ENCODE measurements at places on chromosomes 7 and 10.

- no peak for DNase-seq
These were observed 87.9 kb upstream of the KAT6B start for GRCh38 chr10:74738542-74738941.

- no peak for DNase-seq
These were observed 190.9 kb downstream of the RNLS start for GRCh38 chr10:88392222-88392621.

DNA sequence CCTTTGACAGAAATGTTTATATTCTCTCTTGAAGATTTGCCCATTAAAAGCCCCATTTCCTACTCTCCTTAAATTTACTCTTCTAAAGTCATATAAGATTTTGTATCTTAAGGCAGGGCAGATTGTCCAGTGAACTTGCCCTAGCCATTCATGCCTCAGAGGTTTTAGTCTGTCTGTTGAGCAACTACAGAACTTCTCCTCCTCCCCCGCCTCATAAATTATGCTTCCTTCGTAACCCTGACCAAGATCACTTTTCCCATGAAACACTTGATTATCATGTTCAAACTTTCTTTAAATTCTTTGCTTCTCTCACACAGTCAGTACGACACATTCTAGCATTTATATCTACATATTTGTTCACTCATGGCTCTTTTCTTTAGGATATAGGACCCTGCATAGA is 621.3 kb downstream of the ANKRD7 start:
- DNase-seq = no peak

GRCh38 chr10:122464250-122464510 is 2.8 kb downstream of the HTRA1 start:
- DNase-seq = no peak

DNA sequence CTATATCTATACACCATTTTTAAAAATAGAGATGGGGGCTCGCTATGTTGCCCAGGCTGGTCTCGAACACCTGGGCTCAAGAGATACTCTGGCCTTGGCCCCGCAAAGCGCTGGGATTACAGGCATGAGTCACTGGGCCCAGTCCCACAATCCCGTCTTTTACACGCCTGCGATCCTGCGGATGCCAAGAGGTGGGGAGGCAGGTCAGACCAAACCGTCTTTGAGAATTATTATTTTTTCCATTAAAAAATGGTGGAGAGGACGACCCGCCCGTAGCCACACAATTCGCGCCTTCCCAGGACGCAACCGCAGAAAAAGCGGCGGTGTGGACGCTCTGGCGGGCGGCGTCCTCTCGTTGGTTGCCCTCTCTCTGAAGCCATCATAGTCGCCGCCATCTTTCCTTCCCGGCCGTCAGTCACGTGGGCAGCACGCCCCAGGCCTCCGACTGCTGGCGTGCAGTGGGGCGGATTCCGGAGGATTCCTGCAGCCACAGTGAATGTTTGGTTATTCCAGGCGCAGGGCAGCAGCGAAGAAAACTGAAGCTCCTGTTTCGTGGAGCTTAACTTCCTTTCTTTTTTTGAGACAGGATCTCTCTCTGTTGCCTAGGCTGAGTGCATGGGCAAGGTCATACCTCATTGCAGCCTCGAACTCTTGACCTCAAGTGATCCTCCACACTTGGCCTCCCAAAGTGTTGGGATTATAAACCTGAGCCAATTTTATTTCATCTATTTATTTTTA is 9.9 kb upstream of the EPHB4 start:
- DNase-seq = peak; percentile 83

GRCh38 chr7:97027427-97028234 is 3.0 kb upstream of the DLX5 start:
- DNase-seq = peak; percentile 74

GRCh38 chr7:23955145-23955544 is 245.1 kb downstream of the STK31 start:
- DNase-seq = no peak

Measured in stimulated activated CD4-positive, alpha-beta T cell treated with anti-CD3 and anti-CD28 coated beads, Interleukin-2, amount 100 ng/mL, for 24 hours (primary cell).